CD4-positive, alpha-beta T cell (primary cell): ENCODE measurements at places on chromosomes 3 and 15.

DNA sequence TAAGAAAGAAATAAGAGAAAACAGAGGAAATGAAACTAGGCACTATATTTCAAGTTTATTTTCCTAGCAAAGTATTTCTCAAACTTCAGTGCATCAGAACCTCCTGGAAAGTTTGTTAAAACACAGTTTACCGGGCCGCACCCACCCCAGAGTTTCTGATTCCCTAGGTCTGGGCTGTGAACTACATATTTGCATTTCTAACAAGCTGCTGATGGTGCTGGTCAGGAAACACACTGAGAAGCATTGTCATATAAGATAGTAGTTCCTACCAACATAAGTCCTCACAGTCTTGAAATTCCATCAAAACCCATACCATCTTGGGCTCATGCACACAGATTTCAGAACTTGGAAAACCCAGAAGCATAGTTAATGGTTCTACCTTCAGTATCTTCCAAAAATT lies 8.3 kb downstream of the SLC9A9 start:
- no peak for DNase-seq

DNA sequence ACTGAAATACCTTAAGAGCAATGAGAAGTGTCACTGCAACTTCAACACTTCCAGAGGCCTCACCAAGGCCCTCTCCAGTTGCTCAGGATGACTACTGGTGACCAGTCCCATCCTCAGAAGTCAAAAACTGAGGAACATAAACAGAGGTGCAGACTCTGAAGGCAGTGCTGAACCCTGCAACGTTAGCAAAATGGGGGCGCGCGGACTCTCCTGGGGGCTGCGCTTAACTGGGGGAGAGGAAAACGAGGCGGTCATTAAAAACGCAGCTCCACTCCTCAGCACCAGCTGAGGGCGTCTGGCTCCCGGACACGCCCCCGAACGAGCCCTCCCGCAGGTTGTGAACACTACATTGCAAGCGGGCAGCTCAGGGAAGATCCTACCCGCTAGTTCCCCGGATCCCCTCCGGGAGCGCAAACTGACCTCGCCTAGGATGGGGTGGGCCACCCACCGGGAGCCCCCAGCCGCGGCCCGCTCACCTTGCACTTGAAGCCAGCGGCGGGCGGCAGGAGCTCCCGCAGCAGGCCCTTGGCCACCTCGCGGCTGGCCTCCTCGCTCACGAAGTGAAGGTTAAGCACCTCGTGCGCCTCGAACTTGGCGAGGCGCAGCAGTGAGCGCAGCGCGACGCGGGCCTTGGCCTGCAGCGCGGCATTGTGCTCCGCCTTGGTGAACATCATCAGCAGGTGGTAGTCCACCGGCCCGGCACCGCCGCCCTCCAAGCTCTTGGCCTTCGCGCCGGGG lies 711 bp downstream of the XXYLT1 start:
- peak; percentile 22 for DNase-seq

GRCh38 chr3:125582707-125583106 lies 12.6 kb downstream of the OSBPL11 start:
- no peak for DNase-seq

- DNase-seq: no peak
Measured at GRCh38 chr3:168991803-168992202, 671.7 kb downstream of the MECOM start.

DNA sequence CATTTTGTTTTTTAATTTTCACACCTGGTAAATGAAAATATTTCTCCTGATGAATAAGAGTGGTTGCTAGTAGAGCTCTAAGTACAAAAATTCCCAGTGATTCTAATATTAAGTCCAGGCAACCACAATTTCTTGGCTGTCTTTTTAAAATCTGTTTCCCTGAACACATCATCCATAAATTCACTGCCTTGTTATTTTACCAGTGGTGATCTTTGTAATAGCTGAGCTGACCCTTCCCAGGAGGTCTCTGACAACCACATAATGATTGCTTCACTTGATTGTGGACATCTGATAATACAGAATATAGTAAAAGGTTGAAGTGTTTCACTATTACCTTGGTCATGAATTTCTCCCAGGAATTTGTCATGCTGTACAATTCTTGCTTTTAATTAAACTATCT lies 13.9 kb upstream of the TOP2B start:
- DNase-seq: no peak

GRCh38 chr3:105823149-105823867 lies 45.5 kb downstream of the CBLB start:
- no peak for DNase-seq

- DNase-seq: no peak
Measured at GRCh38 chr3:178602856-178603255, 66.6 kb downstream of the KCNMB2 start.

- DNase-seq: no peak
Measured at GRCh38 chr3:27511724-27512422, 27.7 kb upstream of the SLC4A7 start.

- no peak for DNase-seq
Measured at GRCh38 chr3:59262076-59262498, 212.3 kb upstream of the CFAP20DC start.

DNA sequence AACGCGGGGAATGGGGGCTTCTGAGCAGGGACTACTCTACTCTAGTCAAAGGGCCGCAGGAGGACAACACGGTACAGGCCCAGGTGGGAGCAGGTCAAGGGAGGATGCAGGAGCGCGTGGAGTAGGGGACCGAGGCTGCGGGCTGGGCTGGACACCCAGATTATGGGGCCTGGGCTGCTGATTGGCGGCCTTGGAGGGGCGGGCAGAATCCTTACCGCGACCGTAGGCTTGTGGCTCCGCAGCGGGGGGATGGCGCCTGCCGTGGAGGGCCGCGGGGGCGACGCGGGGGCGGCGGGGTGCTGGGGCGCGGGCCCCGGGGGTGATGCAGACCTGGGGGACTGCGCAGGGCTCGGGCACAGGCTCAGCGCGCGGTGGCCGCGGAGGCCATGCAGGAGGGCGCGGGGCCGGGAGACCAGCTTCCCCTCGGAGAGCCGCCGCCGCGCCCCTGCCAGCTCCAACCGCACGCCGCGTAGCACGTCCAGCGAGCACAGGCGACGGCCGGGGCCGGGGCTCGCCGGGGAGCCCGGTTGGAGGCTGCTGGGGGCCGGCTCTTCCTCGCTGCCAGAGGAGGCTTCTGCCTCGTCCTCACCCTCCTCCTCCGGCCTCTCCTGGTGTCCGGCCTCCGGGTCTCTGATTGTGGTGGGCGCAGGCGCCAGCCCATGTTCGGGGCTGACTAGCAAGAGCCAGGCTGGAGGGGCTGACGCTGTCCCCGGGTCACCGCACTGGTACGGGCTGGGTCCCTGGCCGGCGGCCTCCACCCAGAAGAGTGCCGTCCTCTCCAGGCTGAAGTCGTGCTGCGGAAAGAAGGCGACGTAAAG lies 12.9 kb downstream of the UBAP1L start:
- no peak for DNase-seq

DNA sequence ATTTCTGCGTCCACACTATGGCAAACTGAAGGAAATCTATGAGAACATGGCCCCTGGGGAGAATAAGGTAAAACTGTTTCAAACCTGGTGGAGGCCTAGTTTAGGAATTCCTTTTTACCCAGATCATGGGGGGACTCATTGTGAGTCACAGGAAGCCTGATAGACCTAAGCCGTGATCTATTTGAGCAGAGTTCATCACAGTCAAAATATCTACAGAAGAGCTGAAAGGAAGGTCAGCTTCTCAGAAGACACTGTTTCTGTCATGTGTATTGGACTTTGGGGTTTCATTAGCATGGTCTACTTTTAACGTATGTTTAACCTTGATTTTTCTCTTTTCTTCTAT lies 1.3 kb downstream of the PSMD2 start:
- DNase-seq: no peak
